ENCODE measurements at places on chromosomes 7 and 10.
A peak's percentile ranks its signal among the peaks of the same experiment; 100 is the strongest.

DNA sequence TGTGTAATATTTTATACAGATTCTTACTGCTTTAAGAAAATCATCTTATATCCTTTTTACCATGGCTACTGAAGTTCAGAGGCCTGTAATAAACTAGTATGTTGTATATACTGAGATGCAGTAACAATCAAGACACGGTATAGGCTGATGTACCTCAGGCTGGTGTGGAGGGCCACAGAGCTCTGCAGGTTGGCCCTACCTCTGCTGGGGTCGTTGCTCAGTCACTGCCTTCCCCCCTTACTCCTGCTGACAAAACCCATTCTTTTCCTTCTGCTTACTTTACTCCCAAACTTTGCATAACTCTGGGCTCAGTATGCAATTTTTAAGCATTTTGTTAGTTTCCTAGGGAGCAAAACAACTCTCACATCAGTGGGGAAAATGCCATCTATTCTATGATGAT lies 200.1 kb upstream of the FOXP2 start:
- no peak for DNase-seq

DNA sequence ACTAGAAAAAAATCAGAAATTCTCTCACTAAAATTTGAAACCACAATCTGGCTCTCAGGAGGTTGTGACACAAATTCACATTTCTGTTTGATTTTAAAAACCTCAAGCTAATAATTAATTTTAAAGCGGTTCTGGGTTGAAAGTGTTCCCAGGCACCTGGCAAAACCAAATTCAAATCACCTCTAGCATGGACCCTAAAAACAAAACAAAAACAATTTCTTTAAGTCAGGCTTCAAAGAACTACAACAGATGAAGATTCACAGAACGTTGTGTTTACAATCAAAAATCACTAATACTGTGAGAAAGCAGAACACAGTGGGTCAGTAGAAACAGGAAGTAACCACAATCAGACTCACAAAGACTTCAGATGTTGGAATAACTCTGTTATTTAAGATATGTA lies 7.2 kb upstream of the RELN start:
- no peak for DNase-seq

GRCh38 chr10:86671985-86672710 lies 3.8 kb downstream of the LDB3 start:
- DNase-seq = no peak

- DNase-seq = no peak
These were observed 31.1 kb downstream of the PITRM1 start for GRCh38 chr10:3141351-3142005.

DNA sequence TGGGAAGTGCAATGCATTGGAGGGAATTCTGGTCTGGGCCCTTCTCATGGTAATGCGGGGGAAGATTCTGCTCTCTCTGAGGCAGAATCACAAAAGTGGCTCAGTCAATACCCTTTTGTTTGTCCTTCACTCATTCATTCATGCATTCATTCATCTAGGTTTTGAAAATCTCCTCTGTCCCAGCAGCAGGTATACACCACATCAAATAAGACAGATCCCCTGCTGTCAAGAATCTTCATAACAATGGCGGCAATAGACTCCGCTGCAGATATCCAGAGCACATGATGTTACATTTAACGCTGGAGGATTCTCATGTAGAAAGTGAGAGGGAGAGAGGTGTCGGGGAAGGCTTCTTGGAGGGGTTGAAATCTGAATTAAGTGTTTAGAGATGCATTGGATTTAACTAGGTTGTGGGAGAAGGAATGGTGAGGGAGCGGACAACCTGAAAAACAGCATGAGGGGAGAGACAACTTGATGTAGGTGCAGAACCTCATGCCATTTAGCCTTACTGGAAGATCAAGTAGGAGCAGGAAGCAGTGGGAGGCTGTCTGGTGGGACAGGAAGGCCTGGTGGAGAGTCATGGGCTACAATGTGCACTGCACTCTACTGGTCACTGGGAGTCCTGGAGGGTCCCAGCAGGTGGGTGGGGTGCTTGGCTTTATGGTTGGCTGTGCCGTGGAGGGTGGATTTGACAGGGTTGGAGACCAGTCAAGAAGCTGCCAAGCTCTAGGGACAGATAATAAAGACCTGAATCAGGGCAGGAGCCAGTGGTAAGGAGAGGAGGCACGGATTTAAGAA lies 5.2 kb upstream of the FAM180A start:
- DNase-seq = no peak

DNA sequence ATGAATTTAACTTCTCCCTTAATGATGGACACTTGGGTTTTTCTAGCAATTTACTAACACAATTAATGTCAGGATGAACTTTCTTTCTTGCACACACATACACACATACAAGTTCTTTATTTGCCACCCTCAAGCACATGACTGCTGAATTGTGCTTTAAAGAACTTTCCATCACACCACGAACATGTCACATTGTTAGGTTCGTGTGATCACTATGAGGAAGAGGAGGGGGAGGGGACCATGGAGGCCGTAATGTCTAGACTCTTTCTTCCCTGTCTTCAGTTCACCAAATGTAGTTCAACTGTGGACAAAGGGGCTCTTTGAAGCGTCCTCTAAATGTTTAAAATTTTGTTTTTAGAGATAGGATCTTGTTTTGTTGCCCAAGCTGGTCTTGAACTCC lies 31.0 kb downstream of the NUP42 start:
- DNase-seq = no peak

- peak; percentile 72 for DNase-seq
These were observed 32.6 kb downstream of the PLAC9 start for GRCh38 chr10:80165173-80165572.

DNA sequence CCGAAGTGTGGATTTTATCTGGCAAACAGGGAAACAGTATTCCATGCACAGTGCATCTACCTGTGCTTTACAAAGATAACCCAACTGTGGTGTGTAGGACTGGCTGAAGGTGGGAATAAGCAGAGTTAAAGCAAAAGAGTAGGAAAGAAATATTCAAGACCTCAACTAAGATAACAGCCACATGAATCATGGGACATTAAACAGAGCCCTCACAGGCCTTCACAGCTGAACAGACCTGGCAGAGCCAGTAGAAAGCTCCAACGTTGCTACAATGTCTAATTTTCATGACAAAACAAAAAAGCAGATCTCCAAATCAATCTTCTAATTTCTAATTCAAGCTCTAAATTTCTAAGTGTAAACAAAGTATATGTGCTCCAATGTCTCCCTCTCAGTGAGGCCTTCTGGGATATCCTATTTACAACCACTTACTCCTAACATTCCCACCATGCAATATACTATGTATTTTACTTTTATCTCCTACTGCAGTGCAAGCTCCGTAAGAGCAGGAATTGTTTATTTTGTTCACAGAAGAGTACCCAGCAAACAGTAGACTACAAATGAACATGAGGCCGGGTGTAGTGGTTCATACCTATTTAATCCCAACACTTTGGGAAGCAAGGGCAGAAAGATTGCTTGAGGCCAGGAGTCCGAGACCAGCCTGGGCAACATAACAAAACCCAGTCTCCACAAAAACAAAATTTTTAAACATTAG lies 63.5 kb downstream of the UBE2H start:
- DNase-seq = no peak

DNA sequence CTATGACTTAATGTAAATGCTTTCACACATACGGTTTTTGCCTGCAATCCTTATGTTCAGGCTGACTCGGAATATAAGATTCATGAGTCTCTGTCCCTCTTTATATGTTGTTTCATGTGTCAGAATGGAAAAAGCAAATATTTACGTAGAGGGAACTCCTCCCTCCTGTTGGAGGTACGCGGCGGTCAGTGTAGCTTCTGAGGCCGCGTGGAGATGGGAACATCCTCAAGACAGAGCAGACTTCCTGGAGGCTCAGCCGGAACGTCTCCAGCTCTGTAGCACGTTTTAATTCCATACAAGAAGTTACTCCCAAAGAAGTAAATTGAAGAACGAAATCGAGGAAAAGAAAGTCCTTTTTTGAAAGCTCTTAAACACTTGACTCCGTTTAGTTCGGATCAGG lies 248.3 kb downstream of the EBF3 start:
- no peak for DNase-seq

DNA sequence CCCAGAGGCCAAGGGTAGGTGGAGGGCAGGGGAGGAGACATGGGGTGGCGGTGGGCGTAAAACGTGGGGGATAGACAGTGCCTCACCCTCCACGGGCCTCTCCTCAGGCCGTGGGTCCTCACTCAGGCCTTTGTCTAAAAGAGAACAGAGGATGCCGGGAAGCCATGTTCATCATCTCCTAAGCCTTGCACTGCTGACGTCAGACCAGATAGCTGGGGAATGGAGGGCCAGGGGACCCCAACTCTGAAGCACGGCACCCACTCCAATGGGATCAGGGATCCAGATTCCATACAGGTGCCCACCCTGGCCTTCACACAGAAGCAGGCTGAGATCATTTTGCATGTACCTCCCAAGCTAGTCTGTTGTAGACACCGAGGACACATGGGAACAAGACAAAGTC lies 83.4 kb upstream of the TMEM248 start:
- DNase-seq = no peak

DNA sequence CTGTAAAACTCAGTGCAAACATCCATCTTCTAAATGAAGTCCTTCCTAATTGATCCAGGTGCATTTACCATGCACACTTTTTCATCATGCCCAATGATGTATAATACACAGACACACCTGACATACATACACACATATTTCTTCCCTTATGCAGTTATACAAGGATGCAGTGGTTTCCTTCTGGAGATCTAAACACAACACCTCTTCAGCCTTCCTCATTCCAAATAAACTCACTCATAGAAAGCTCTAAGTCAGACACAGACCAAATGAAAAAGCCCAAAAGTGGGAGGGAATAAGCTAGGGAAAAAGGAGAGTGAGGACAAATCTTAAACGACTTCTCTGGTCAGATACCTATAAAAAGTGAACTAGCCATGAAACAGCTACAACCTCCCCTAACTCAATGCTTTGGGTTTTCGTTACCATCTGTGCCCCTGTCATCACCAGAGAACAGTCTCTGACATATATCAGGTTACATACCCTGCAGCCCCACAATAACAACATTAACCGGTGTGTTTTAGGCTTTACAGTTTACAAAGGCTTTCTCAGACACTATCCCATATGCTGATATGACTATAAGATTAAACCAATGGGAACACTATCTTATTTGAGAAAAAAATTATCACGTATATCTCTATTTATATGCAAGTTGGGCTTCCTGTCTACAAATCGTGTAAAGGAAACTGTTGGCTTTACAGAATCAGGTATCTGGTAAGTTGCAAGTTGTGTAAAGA lies 675.2 kb downstream of the PHTF2 start:
- peak; percentile 17 for DNase-seq

DNA sequence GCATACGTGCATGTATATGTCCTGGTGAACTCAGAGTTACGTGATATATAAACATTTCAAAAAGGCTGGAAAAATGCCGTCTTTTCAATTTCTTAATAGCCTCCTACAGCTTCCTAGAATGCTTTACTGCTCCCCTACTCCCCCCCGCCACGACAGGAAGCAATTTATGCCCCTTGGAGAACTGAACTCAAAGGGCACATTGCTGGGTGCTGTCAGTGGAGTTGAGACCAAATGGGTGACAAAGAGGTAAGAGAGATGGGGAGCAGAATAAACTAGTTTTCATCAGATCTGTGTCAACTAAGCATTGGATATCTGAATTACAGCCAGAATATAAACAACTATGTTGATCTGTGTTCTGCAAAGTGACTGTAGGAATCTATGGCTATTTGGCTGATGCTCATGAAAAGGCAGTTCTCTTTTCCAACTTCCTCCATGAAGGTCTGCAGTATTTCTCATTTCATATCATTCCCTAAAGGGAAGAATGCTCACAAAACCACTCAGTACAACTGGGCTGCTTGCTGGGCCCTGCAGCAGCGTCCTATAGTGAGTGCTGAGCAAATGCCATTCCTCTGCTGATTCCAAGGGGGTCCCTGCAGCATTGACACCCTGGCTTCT lies 171.3 kb upstream of the HPS1 start:
- no peak for DNase-seq

DNA sequence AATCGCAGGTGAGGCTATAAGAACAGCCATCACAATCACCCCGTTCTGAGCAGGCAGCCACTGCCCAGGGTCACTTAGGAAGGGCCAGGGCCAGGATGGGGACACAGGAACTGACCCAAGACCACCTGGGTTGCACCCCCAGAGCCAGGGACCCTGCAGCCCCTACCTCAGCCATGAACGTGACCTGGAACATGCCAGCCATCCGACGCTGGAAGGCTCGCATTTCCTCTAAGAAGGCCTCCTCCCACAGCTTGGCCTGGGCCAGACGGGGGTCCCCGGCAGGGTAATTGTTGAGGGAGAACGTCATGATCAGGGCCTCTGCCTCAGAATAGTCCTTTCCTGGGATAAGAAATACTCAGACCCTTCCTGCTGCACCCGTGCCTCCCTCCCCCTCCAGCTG lies 5.0 kb downstream of the NPC1L1 start:
- DNase-seq = no peak

DNA sequence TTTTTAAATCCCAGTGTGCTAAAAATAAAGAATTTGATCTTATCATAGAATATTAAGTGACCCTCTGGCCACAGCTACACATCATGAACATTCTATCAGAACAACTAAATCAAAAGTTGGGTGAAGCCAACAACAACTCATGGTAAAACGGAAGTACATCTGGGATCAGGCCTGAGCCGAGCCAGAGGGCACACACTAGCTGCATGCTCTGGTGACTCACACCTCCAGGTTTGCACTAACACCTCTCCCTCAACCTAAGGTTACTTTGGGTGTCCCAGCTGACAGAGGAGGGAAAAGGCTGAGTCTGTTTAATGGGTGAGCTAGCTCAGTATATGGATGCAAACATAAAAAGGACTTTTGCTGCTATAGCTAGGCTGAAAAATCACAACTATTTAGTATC lies 281.6 kb downstream of the HGF start:
- DNase-seq = no peak

GRCh38 chr7:77473229-77474005 lies 57.3 kb upstream of the GSAP start:
- peak; percentile 25 for DNase-seq

GRCh38 chr7:157412021-157412443 lies 75.2 kb downstream of the DNAJB6 start:
- DNase-seq = peak; percentile 86

DNA sequence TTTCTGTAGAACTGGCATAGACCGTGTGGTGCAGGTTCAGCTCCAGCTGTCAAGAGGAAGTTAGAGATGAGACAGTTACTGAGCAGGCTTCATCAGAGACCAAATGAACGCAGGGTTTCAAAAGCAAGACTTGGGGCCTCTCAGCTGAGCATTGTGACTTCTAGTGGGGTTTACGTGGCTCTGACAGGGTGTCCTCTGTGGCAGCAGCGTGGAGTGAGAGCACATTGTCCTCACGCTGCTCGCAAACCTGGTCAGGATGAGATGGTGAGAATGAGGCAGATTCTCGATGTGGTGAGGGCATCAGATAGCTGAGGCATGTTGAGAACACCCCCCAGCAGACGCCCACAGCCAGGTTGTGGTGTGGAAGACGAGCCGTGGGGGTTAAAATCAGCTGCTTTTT lies 126.0 kb downstream of the DNAJB6 start:
- DNase-seq = no peak

Data from HCEC 1CT (cell line).